ENCODE measurements at places on chromosomes 3 and 15. TPM values are rescaled to one million over a fixed set of nuclear protein-coding genes. Genes with fewer than 3 reads are reported as not detected.

DNA sequence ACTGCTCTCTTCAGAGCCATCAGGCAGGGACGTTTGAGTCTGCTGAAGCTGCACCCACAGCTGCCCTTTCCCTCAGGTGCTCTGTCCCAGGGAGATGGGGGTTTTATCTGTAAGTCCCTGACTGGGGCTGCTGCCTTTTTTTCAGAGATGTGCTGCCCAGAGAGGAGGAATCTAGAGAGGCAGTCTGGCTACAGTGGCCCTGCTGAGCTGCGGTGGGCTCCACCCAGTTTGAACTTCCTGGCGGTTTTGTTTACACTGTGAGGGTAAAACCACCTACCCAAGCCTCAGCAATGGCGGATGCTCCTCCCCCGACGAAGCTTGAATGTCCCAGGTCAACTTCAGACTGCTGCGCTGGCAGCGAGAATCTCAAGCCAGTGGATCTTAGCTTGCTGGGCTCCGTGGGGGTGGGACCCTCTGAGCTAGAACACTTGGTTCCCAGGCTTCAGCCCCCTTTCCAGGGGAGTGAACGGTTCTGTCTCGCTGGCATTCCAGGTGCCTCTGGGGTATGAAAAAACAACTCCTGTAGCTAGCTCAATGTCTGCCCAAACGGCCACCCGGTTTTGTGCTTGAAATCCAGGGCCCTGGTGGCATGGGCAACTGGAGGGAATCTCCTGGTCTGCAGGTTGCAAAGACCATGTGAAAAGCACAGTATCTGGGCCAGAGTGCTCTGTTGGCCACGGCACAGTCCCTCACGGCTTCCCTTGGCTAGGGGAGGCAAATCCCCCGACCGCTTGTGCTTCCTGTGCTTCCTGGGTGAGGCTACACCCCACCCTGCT lies 21.1 kb upstream of the ST6GAL1 start:
- no peak for DNase-seq

GRCh38 chr15:72379856-72380430 lies 4.1 kb upstream of the HEXA start:
- no peak for DNase-seq

GRCh38 chr15:73375755-73376305 lies 7.1 kb upstream of the HCN4 start:
- no peak for DNase-seq

DNA sequence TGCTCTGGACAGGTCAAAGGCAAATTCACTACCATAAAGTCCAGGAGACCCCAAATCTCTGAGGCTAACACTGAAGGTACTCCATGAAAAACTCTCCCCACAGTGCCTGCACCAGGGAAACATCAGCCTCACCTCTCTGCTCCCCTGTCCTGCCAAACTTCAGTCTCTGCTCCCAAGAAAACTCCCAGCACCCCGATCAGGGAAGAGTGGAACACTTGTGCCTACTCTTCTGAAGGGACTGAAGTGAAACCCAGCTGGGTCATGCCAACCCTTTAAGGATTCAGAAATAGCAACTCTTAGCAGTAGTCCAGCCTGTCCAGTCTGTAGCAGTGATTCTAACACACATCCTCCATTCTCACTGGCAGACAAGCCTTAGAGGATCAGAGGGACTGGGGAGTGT lies 124.2 kb downstream of the FAM174B start:
- DNase-seq = no peak

GRCh38 chr3:182420741-182421140 lies 372.6 kb upstream of the ATP11B start:
- peak; percentile 72 for DNase-seq

DNA sequence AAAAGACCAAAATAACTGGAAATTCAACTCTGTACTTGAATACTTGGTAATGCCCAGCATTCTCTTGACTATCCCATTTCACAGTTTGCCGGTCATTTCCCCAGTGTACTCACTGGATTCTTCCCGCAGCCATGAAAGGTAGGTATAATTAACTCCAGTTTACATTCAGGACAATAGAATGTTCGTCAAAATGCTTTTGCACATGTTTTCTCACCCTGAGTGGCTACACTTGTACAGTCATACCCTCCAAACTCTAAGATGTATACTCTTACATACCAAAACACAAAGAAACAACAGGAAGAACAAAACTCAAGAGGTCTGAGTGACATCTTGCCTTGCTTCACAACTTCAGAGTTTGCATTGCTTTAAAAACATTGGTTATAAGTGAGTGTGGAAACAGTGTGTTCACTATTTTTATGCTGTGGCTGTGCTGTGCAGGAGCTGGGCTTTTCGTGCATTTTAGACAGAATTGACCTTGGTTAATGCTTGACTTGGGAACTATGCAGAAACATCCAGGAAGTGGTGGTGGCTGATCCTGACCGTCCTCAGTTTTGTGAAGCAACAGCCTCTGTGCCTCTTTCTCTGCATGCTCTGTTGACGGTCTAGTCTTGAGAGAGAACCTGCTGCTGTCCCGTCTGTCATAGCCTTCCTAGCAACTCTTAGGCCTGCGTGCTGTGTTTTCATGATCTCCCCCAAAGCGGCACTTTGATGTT lies 90.5 kb downstream of the IGF1R start:
- no peak for DNase-seq

DNA sequence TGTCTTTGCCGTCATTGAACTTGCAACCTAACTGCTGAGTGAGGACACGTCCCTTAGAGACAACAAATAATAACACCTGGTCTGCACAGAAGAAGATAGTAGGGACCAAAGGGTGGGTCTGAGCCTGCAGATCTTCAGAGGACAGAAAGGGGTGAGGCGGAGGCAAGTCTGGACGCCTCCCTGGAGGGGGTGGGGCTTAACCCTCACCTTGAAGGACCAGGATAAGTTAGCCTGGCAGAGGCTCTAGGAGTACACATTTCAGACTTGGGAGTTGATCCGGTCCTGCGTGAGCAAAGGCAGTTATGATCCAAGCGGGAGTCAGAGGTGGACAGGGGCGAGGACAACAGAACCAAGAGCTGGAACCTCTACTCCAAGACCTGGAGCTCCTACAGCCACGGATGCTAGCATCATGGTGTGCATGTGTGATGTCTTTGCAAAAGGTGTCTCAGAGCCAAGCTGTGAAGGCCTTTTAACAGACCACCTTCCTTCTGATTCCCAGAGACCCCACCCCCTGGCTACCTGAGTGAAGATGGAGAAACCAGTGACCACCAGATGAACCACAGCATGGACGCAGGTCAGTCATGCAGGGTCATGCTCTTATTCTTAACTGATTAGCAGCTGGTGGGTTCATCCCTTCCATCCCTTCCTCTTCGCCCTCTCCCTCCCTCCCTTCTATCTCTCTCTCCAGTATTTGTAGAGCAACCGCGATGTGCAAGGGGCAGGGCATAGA lies 88.0 kb downstream of the AAGAB start:
- no peak for DNase-seq

DNA sequence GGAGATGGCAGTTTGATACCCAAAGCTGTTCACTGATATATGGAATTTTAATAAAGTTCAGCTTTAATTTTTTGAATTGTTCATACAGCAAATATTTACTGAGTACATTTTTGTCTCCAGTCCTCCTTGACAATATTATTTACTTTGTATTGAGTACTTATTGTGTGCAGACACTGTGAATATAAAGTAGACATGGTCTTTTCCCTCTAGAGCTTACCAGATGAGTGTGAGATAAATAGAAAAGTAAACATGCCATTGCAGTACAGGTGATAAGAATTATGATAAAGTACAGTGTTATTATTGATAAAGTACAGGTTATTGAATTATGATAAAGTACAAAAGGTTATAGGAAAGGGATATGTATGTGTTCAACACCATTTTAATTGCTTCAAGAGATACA lies 2.1 kb downstream of the UBA5 start:
- no peak for DNase-seq

DNA sequence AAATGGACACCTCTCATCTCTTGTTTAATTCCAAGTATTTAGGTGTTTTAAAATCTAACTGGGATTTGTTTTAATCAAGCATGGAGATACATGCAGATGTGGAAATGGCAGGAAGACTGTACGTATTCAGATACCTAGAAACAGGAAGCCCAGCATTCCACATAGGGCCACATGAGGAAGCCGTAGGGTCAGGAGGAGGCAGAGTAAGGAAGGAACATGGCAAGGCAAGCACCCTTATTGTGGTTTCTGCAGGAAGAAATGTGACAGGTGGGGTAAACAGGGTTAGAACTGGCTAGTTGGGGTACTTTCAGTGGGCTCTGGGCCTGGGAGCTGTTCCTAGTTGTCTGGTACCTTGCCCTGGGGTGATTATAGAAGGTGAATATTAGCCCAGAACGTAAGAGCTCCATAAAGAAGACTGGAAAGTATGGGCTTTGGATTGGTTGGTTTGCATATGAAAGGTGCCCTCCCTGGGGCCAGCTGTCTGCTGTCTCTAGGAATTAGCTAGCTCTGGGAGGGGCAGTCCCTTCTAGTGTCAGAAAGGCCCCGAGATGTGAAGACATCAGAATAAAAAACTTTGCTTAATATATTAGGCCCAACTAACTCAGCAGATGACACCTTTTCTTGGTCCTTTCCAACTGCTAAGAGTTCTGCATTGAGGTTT lies 107.7 kb upstream of the CADPS start:
- DNase-seq = no peak

- DNase-seq = no peak
These were observed 160.5 kb downstream of the FNDC3B start for GRCh38 chr3:172199850-172200369.

- no peak for DNase-seq
These were observed 29.4 kb downstream of the MELTF start for GRCh38 chr3:197000211-197000610.

ECE2 gene
- total RNA-seq = not detected

LDHAL6B gene
- total RNA-seq = not detected
